Muscle of arm (tissue), 14 donors: ENCODE measurements at places on chromosomes 16 and 17. TPM values are rescaled to one million over a fixed set of nuclear protein-coding genes. Genes with fewer than 3 reads are reported as not detected.

DNA sequence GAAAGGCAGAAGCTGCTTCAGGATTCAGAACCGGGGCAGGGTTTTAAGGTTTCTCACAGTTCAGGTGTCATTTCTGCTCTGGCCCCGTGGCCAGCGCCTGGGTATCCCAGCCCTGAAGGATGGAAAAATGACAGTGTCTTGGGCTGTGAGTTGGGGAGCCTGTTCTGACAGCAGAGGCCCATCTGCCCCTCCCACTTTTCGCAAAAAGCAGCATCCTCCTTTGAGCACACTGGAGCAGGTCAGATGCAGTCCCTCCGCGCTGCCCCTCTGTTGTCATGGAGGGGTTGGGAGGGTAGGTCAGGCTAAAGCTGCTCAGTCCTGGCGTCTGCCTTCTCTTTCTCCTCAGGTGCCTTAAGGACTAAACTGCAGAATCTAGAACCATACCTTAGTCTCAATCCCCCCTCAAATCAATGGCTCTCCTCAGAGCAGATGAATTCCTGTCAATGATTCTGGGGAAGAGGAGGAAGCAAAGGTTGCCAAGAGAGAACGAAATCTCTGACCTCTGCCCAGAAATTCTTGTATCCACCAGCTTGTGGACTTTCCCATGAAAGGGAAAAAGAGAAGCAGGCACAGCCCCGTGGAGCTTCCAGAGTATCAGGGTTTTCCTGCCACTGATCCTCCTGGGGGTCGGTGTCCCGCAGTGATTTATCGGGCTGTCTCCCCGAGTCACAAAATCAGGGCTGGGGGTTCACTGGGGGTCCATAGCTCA is 7.3 kb downstream of the NEUROD2 start:
- DNase-seq: no peak

Gene MGAT5B
- polyA plus RNA-seq: 0.62 TPM

Gene HS3ST6
- 14.3 TPM for polyA plus RNA-seq

DNA sequence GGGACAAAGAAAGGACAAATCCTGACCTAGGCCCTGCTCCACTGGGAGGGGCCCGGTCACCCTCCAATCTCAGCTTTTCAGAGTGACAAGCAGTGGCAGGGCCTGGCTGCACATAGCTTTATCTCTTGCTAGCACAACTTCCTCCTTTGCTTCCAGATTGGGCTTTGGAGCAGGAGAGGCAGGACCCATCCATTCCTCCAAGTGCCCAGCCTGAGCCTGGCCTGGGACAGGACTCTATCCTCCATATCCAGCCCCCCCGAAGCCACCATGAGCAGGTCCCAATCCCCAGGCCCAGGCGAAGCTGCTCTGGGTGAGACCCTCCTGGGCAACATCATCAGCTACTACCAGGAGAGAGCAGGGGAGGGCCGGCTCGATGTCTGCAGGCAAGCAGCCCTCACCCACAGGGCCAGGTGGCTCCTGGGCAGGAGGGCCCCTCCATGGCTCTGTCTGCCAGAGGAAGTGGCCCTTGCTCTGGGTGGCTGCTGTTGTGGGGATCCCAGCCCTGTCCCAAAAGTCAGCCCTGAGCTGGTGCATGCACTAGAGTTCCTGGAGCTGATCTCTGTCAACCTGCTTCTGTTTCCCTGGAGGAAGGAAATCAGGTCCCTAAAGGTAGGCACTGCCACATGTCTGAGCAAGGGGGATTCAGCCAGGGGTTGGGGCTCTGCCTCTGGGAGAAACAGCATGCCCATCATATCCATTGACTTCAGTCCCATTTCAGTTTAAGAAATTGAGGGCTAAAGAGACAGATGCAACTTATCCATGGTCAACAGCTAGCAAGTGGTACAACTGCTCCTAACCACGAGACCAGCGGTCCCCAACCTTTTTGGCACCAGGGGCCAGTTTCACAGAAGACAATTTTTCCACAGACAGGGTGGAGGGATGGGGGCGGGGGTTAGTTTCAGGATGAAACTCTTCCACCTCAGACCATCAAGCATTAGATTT is 58.9 kb downstream of the TK2 start:
- no peak for DNase-seq

GRCh38 chr16:89013692-89014402 is 36.8 kb upstream of the CBFA2T3 start:
- no peak for DNase-seq

DNA sequence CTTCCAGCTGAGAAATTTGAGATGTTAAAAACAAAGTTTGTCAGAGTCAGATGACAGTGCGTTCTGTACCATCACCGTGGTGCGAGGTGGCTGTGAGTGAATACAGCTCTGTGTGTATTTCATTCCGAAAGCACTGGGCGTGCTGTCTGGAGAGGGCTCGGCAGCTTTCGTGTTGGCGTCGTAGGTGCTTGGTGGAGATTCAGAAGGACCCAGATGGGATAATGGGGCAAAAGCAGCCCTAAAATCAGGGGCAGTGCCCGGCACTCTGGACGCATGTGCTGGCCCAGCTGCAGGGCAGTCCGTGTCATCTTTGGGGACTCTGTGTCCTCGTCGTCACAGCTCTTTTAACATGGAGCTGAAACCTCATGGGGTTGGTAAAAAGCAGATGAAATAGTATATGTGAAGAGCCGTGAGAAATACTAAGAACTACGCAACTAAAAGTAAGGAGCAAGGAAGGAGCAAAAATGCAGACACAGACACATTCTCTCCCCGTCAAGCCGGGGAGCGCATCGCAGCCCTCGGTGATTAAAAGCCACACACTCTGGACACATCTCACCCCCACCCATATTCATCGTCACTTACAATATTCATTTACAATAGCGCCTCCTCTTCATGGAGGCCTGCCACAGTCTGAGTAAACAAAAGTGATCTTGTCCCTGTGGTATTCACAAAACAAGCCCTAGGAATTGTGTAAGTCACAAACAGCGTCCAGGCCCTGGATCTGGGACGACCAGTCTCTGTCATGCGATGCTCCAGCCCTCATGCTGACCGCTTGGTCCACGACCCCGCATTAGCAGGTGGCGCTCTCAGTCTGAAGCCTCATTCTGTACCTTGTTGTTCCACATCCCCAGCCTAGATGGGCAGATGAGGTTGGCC is 206.7 kb downstream of the RPTOR start:
- no peak for DNase-seq

Gene CSHL1
- polyA plus RNA-seq: not detected

Gene CHST5
- polyA plus RNA-seq: 0.30 TPM

DNA sequence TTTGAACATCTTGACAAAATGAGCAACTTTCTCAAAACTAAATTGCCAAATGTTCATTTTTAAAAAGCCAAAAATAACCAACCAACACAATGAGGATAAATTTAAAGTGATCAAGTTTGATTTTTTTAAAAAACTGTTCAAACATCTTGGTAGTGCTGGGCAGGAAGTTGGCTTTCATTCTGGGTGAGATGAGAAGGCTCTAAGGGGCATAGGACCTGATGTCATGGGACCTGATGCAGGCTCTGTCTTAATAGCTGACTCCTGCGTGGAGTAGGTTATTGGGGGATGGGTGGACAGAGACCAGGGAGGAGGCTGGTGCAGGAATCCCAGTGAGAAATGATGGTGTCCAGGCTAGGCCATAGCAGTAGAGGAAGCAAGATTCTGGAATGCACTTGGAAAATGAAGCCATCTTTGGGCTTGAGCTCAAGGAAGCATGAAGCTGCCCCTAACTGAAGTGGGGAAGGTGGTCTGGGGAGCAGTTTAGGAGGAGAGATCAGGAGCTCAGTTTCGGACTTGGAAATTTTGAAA is 20.4 kb downstream of the NLRC5 start:
- no peak for DNase-seq

GRCh38 chr17:76087531-76087930 is 8.5 kb downstream of the ZACN start:
- no peak for DNase-seq

Gene GNG13
- polyA plus RNA-seq: not detected

DNA sequence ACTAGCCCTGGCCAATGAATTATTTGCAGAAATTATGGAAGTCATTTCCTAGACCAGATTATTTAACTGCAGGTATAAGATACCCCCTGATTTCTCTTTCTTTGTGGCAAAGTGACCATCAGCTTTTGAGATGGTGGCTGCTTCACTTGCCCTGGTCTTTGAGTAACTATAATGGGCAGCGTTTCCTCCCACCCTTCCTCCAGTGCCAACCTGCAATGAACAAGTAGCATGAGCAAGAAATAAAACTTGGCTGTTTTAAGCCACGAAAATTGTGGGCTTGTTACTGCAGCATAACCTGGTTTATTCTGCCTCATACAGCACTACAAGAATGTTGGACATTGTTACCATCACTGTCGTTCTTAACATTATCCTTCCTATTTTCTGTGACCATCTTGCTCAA is 105.3 kb downstream of the CYLD start:
- no peak for DNase-seq

DNA sequence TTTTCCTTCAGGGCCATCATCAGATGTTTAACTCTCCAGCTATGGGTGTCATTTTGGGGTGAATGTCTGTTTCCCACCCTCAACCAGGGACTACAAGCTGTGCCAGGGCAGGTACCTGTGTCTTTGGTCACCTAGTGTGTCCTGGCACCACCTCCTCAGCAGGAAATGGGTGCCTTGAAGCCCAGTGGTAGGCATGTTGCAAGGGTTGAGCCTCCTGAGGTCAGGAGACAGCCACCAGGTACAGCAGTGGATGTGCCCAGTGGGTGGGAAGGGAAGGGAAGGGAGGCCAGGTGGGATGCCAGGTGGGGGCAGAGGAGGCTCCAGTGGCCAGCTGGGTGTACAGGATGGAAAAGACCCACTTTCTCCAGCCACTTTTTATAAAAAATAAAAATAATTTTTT is 25.5 kb upstream of the ADORA2B start:
- DNase-seq: no peak

GRCh38 chr17:81738801-81739393 is 26.8 kb downstream of the SLC25A10 start:
- no peak for DNase-seq

Gene CALB2
- polyA plus RNA-seq: 0.45 TPM

Gene TEKT5
- not detected for polyA plus RNA-seq

- DNase-seq: no peak
Measured at GRCh38 chr17:41402161-41402560, 4.8 kb upstream of the KRT31 start.

DNA sequence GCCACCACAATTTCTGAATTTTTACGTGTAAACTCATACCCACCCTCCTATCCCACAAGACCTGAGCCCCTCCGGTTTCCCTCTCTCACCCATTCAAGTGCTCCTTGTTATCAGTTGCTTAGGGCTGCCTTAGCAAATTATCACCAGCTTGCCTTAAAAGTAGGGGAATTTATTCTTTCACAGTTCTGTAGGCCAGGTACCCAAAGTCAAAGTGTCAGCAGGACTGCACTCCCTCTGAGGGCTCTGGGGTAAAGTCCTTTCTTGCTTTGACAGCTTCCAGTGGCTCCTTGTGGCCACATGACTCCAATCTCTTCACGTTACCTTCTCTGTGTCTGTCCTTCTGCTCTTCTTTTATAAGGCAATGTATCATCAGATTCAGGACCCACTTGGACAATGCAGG is 7.9 kb upstream of the TMEM220 start:
- DNase-seq: no peak

Gene CCDC78
- 0.80 TPM for polyA plus RNA-seq

GRCh38 chr17:74758848-74759168 is 10.4 kb downstream of the NHERF1 start:
- no peak for DNase-seq

Gene P2RX5
- 11.5 TPM for polyA plus RNA-seq

Gene CDH1
- 1.4 TPM for polyA plus RNA-seq

DNA sequence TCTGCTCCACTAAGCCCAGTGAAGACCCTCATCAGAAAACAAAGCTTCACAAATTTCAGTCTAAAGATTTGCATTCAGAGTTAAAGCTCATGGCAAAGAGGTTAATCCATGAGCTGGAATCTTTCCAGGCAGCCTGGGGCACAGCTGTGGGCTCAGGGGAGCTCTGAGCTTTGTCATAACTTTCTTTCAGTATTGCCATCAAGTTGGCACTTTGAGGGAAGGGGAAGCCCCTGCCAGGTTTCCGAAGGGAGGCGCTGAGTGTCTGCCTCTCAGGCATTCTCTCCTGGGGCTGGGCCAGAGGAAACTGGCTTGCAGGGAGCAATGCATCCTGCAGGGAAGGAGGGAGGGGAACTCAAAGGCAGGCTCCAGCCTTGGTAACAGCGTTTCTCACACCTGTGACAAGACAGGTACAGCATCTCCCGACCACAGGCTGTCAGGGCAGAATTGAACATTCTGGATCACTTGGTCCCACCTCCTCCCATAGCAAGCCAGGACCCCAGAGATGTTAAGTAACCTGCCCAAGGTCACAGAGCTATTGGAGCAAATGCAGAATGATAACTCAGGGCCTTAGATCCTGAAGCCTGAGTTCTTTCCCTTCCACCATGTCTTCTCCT is 3.9 kb downstream of the LPO start:
- DNase-seq: no peak

GRCh38 chr17:30477774-30478115 is 537 bp downstream of the GOSR1 start:
- DNase-seq: no peak

DNA sequence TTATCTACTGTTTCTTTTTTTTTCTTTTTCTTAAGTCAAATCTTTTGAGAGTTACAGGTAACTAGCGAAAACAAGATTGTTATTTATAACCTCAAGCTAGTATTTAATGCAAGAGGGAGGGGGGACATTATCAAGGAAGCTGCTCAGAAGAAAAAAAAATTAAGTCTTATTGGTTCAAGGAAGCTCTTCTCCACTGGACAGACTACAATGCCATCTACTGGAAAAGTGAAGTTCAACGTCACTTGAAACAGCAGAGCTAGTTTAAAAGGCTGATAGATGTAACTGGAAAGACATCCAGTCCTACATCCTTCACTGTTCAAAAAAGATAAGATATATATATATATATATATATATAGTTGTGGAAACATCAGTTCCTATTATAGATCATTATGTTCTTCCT is 418.0 kb upstream of the PSMD7 start:
- peak; percentile 67 for DNase-seq

Gene KRTAP4-5
- not detected for polyA plus RNA-seq

DNA sequence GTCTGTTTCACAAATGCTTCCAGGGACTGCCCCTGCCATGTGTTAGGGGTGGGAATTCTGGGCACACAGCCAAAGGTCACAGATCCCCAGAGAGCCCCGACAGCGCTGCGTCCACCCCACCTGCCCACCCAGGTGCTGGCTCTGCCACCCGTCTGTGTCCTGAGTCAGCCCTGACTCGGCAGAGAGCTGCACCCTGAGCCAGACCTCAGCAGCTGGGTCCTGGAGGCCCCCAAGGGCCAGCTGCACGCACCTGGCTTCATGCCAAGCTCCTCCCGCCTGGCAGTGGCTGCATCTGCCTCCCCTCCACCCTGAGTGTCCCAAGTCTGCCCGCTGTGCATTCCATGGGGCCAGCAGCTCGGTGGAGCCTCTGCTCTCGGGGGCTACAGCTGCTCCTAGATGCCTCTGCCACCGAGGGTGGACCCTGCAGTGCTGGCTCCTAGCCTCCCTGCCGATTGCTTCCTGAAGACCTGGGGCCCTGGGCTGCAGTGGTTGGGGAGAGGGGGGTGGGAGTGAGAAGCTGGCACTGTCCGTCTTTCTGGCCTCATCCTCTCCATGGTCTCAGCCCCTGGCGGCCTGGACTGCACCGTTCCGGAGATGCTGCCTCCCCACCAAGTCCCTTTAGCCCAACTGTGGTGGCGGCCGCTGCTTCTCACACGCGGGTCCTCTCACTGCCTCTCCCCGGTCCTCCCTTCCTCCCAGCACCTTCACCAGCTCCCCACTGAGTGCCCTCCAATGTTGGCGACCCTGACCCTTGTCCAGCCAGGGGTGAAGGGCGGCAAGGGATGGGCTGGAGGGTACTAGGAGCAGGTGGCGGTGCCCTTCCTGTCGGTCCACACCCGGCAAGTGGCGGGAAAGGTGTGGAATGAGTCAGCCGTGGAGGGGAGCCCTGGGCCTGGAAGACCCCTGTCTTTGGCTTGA is 3.0 kb downstream of the SECTM1 start:
- DNase-seq: peak; percentile 69
